ENCODE measurements at places on chromosomes 11 and 22.

- peaks cover 4% of the 10 kb centered on the region for H3K4me1 ChIP-seq
- H3K36me3 ChIP-seq = peaks cover 42% of the 10 kb centered on the region
- H3K4me3 ChIP-seq = no peak overlapping the region
Observed at GRCh38 chr11:67613960-67614715, 7.4 kb downstream of the NDUFV1 start.

DNA sequence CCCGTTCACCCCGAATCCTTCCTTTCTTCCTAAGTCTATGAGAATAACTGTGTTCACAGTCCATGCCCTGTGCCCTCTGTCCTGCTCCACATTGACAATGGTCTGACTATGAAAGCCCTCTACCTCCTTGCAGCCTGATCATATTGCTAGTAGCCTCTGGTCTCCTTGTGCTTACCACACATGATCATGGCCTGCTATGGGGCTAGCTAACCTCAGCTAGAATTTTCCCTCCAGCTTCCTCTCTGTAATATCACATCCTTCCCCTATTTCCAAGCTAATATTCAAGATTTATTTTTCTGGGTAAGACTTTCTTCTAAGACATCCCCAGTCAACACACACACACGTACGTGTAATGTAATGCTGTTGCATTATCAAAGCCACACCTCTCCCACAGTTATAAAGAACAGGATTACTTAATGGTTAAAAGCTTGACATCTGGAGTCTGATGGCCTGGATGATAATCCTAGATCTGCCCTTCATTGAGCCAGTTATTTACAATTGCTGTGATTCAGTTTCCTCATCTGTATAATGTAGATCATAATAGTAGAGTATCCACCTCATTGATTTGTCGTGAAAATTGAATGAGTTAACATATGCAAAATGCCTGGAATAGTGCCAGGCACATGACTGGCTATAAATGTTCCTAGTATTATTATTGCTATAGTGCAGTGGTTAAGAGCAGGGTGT, 214.4 kb upstream of the BLID start:
- H3K27me3 ChIP-seq = peaks cover 3% of the 10 kb centered on the region
- H3K4me3 ChIP-seq = no peak overlapping the region
- no peak for DNase-seq
- no peak overlapping the region for H3K27ac ChIP-seq

DNA sequence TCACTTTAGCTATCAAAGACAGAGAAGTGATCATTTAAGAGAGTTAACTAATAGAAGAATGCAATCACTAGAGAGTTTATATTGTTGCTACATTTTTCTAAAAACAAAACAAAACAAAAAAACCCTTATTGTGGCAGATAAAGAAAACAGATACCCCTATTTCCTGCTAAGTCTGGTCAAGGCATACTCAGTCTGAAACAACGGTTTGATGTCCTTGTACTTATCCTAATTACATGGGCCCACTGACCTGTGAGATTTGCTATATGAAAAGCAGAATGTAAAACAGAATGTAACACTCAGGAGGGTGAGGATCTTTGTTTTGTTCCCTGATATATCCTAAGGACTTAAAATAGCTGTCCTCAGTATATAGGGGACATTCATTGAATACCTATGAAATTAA, 24.6 kb downstream of the MAML2 start:
- DNase-seq = no peak
- H3K4me1 ChIP-seq = peaks cover 5% of the 10 kb centered on the region
- no peak overlapping the region for H3K4me3 ChIP-seq
- no peaks in the 10 kb centered on the region for H3K27me3 ChIP-seq
- peaks cover 6% of the 10 kb centered on the region for H3K36me3 ChIP-seq

DNA sequence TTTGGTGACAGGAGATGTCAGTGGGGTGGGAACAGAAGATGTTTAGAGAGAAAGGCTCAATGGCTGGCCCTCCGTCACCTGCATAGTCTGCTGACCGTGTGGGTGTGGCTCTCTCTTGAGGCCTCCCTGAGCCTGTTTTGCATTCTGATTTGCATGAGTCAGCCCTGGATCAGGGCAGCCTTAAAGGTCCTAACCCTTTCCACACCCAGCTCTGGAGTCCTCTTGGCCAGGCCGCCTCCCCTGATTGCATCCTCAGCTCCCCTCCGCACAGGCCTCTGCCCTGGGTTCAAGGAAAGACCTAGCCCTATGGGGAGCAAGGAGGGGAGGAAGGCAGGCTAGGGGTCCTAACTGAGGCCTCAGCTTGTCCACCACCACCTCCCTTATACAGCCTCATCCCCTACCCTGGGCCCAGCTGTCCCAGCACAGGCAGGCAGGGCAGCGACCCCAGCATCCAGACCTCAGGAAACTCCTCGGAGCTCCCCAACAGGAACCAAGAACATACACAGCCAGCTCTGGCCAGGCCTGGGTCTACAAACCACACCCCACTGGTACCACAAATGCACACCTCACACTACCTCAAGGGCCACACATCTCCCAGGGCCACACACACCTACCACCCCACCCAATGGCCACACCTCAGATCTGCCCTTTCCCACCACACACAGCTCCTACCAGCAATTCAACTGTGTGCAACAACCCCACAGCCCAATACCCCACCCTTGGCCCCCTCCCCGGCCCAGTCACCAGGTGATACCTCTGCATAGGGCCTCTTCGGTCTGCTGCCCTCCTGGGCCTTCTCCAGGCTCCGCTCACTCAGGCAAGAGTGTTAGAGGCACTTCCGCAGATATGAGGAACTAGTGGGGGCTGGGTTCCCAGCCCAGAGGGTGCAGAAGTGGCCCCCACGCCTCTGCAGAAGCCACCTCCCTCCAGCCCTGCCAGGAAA, 13.7 kb downstream of the ARAP1 start:
- peak overlapping the region; percentile 19 for H3K4me3 ChIP-seq
- H3K27ac ChIP-seq = no peak overlapping the region
- peaks cover 45% of the 10 kb centered on the region for H3K4me1 ChIP-seq

DNA sequence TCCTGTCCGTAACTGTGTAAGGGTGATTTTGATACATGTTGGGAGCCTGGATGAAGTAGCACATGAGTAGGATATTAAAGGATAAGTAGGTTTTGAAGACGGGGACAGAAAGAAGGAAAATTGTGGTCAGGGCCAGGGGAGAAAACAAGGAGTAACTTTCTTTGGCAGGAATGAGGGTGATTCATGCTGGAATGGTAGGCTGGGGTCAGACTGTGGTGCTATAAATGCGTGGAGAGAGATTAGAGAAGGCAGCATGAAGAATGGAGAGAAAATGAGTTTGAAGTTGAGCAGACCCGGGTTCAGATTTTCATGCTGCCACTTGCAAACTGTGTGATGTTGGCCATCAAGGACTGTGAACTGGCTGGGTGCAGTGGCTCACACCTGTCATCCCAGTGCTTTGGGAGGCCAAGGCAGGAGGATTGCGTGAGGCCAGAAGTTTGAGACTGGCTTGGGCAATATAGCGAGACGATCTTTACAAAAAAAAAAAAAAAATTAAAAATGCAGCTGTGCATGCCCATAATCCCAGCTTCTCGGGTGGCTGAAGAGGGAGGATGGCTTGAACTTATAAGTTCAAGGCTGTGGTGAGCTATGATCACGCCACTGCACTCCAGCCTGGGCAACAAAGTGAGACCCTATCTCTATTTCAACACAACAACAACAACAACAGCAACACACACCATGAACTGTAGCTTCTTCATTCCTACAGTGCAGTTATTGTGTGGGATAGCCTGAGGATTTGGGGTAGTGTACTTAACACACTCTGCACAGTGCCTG, 22.3 kb downstream of the ZBTB16 start:
- peaks cover 65% of the 10 kb centered on the region for H3K27me3 ChIP-seq
- no peak overlapping the region for H3K27ac ChIP-seq
- peak; percentile 84 for DNase-seq
- H3K36me3 ChIP-seq = no peaks in the 10 kb centered on the region
- H3K4me1 ChIP-seq = peaks cover 2% of the 10 kb centered on the region

GRCh38 chr11:58787903-58788302, 56.2 kb upstream of the GLYAT start:
- no peaks in the 10 kb centered on the region for H3K27me3 ChIP-seq
- no peak overlapping the region for H3K27ac ChIP-seq
- DNase-seq = no peak
- H3K4me3 ChIP-seq = no peak overlapping the region

DNA sequence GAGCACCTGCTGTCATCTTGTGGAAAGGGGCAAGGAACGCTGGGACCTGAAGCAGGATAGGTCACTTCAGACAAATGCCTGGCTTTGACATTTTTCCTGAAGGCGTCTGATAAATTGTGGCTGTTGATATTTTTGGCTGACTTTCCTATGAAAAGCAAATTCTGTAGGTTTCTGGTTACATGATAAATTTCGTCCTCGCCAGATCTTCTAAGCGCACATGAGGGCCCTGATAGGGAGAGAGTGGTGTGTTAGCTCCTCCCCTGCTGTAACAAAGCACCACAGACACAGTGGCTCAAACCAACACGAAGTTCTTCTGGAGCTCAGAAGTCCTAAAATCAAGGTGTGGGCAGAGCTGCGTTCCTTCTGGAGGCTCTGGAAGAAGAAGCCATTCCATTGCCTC, 19.6 kb downstream of the APOL4 start:
- H3K4me3 ChIP-seq = no peak overlapping the region
- H3K4me1 ChIP-seq = no peaks in the 10 kb centered on the region
- no peak for DNase-seq
- no peaks in the 10 kb centered on the region for H3K36me3 ChIP-seq
- H3K27ac ChIP-seq = no peak overlapping the region
- H3K27me3 ChIP-seq = peaks cover 42% of the 10 kb centered on the region

DNA sequence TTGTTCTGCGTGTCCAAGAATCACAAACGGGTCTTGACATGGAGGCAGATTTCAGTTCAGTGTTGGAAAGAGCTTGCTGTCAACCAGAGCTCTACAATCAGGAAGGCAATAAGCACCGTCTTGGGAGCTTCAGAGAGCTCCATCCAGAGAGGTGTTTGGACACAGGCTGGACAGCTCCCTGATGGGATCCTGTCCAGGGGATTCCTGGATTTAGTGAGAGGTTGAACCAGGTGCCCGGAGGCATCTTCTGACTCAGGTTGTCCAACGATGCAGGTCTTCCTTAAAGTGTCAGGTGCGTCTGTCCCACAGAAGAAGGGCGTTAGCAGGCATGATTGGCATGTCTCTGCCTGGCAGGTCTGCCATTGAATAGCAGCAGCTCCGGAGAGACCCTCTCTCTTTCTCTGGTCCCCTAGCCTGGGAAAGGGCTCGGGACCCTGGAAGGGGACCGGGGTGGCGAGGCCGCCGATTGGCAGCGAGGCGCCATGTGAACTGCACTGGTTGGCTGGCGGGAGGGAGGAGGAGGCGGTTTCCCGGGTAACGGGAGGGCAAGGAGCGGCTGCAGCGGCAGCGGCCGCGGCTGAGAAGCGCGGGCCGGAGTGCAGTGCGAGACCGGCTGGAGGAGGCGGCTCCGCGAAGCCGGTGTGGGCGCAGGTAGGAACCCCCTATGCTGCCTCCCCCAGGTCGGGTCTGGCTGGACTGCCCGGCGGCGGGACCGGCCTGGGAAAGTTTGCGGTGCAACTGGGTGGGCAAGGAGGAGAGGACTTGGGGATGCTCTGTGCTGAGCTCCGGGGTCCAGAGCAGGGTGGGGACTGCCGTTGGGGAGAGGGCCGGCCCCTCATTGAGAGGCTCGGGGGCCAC, 104.1 kb upstream of the E2F8 start:
- peaks cover 14% of the 10 kb centered on the region for H3K4me1 ChIP-seq
- peak; percentile 27 for DNase-seq
- H3K36me3 ChIP-seq = no peaks in the 10 kb centered on the region

DNA sequence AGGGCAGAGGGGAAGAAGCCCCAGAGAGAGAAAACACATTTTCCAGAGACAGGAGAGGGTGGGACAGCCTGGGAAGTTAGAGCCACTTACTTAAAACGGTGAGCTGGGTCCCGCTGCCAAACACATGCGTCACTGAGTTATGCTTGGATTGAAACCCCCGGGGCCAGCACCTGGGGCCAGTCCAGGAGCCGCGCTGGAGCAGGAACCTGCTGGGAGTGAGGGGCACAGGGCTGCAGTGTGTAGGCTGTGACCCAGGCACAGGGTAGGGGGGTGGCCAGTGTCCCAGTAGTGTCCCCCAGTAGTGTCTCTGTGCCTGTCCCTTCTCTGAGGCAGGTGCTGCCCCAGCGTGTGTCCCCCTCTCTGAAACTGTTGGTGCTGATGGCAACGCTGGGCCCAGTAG, 5.2 kb downstream of the IGLL1 start:
- no peaks in the 10 kb centered on the region for H3K4me1 ChIP-seq
- no peaks in the 10 kb centered on the region for H3K36me3 ChIP-seq
- no peak overlapping the region for H3K27ac ChIP-seq
- no peak for DNase-seq
- H3K4me3 ChIP-seq = no peak overlapping the region
- H3K27me3 ChIP-seq = peaks cover 3% of the 10 kb centered on the region

- H3K36me3 ChIP-seq = no peaks in the 10 kb centered on the region
- DNase-seq = no peak
- H3K4me1 ChIP-seq = no peaks in the 10 kb centered on the region
- H3K27ac ChIP-seq = no peak overlapping the region
- H3K4me3 ChIP-seq = no peak overlapping the region
Observed at GRCh38 chr11:104122836-104123235, 41.1 kb downstream of the PDGFD start.

DNA sequence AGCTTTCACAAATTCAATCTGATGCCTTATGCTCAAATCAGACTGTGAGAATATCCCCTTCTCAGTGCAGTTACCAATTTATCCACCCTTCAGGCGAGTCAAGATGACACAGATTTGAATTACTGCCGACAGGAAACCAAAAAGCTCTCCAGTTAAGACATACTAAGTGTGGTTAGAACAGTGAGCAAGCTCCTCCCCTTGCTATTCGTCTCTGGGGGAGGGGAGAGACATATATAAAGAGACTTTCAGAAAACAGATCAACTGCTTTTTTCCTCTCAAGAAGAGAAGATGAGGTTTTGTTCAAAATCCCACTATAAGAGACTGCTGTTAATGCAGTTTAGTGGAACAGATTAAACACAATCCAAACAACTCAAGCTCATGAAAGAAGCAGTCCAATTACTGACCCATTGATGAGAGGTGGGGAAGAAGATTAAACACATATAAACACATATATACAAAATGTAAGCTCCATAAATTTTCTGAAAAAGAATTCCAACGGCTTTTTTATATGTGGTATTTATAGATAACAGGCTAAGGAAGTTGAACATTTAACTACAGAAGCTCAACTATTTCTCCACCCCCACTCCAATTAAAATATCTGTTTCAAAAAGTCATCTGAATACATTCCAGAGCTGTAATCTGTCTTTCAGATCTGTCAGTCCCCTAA, 102.7 kb downstream of the MRTFA start:
- peak overlapping the region; percentile 54 for H3K27ac ChIP-seq
- DNase-seq = peak; percentile 89
- H3K27me3 ChIP-seq = no peaks in the 10 kb centered on the region

- no peaks in the 10 kb centered on the region for H3K27me3 ChIP-seq
- H3K36me3 ChIP-seq = no peaks in the 10 kb centered on the region
- no peaks in the 10 kb centered on the region for H3K4me1 ChIP-seq
- H3K4me3 ChIP-seq = no peak overlapping the region
Observed at GRCh38 chr11:27118371-27118770, 77.8 kb downstream of the BBOX1 start.

- H3K4me3 ChIP-seq = peak overlapping the region; percentile 87
- H3K27me3 ChIP-seq = no peaks in the 10 kb centered on the region
- no peak overlapping the region for H3K27ac ChIP-seq
Observed at GRCh38 chr22:37747715-37748100, 50.9 kb downstream of the TRIOBP start.

All from mesenchymal stem cell (in vitro differentiated cells and primary cell).